ENCODE measurements at places on chromosomes 3 and 15. TPM values are rescaled to one million over a fixed set of nuclear protein-coding genes. Genes with fewer than 3 reads are reported as not detected.

- DNase-seq: peak; percentile 63
These were observed 45.4 kb downstream of the SSR3 start for GRCh38 chr3:156509189-156510174.

GRCh38 chr3:46860017-46860809 is 3.0 kb downstream of the MYL3 start:
- no peak for DNase-seq

GRCh38 chr3:108157273-108157672 is 65.0 kb downstream of the IFT57 start:
- no peak for DNase-seq

GRCh38 chr3:161177991-161178390 is 43.1 kb upstream of the NMD3 start:
- no peak for DNase-seq

GRCh38 chr15:55318588-55319494 is at the start of the genes PIGB and PIGBOS1:
PIGB (plus strand) TSS chr15:55319222; CDS start chr15:55319251, 29 bp downstream.
PIGBOS1 (minus strand) TSS chr15:55319123; CDS start chr15:55317792, 1,331 bp downstream.
- DNase-seq: peak; percentile 85

DNA sequence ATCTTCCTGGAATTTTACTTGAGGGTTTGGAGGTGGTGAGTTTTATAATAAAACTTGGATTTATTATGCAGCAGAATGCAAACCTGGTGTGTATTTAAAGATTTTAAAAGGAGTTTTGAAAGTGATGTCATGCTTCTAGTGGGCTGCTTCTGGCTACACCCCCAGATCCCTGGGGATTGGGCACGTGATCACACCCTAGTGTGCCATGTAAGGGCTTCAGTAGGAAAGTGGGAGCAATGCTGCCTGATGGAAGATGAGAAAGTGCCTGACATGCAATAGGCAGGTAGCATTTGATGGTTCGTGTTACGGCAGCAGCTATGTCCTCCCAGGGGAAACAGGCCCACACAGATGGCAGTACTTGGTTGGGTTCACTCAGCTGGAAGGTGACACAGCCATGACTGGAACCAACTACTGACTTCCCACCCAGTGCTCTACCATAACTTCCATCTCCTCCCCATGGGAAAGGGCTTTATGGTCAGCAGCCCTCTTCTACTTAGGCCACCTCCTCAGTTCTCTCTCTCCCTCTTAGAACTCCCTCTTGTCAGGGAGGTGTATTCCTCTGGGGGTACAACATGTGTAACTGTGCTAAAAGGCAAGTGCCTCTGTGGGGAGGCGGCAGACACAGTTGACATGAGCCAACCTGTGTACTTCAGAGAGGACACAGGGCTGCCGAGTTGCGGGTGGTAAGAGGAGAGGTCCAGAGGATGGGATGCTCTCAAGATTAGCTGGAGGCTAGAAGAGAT is 5.6 kb downstream of the ITPKA start:
- DNase-seq: no peak

GRCh38 chr3:71001303-71001830 is 582.2 kb downstream of the FOXP1 start:
- no peak for DNase-seq

DNA sequence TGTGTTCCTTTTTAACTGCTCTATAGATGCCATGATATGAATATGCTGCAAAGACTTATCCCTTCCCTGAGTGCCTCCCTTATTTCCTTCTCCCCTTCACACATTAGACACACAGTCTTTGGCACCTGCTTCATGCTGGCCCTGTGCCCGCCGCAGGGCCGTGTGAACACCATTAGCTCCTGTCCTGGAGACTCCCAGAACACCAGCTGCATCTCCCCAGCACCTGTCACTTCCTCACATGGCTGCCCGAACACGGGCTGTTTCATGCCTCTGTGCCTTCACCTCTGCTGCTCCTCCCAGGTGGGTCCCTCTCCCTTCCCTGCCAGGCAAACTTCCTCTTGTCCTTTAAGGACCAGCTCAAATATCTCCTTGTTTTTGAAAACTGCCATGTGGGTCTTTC is 40.5 kb upstream of the SEC13 start:
- no peak for DNase-seq

GRCh38 chr15:55007561-55007960 is 189.2 kb downstream of the RSL24D1 start:
- DNase-seq: no peak

DNA sequence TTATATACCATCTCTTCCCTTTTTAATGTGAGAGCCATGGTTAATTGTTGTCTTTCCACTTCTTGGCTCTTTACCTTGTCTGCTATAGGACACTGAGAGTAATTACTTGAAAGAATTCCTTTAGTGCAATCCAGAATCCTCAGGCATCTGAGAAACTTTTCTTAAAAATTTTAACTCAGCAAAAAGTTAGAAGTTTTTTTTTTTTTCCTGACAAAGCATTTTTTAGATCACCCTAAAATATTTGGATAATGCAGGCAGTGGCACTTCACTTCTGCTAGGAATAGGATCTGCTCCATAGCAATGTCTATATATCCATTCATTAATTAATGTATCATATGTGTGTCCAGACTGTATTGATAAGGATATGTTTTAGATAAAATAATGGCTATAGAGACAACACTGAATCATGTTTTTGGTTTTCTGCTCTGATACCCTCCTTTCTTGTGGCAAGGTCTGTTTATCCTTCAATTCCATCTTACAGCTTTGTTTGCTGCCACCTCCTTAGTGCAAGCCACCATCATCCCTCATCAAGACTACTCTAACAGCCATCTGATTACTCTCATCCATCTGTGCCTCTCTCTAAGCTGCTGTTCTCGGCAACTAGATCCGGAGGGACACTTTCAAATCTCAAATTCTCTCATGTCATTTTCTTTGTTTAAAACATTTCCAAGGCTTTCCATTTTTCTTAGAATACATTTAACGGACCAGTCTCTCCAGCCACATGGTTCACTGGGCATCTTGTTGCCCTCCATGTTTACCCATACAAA is 563.5 kb downstream of the EDEM1 start:
- no peak for DNase-seq

- DNase-seq: no peak
These were observed 3.0 kb upstream of the CPEB1 start for GRCh38 chr15:82650046-82650670.

DNA sequence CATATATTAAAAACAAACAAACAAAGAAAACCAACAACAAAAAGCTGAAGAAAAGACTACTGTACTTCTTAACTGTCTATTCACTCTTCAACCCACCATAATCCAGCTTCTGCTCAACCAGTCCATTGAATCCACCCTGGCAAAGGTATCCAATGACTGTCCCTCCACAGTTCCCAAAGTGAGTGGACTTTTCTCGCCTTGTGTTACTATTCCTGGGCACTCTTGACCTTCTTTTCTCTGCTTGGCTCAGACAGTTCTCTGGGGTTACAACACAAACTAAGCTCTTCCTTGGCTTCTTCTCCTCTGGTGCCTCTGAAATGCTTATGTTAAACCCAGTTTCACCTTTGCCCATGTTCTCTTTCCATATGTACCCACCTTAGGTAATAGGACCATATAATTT is 420.2 kb downstream of the PLCL2 start:
- no peak for DNase-seq

GRCh38 chr3:49007771-49008528 is 759 bp downstream of the WDR6 start:
- DNase-seq: peak; percentile 82

DNA sequence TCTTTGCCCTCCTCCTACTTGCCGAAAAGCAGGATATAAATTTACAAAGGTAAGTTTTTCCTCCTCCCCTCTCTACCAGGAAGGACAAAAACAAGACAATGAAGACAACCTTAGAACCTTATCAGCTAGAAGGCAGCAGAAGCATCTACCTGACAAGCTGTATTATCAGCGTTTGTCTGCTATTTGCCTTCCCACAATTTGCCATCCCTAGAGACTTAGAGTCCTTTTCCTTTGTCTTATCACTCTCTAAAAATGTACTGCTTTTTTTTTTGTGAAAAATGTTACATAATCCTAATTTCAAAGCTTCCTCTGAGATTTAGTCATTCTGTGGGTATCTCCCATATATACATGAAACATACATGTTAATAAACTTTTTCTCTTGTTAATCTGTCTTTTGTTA is 176.9 kb upstream of the PROK2 start:
- no peak for DNase-seq

- peak; percentile 81 for DNase-seq
These were observed 48.8 kb downstream of the GLB1 start for GRCh38 chr3:33047842-33048834.

POU1F1 gene
- polyA plus RNA-seq: not detected

SLC9A9 gene
- polyA plus RNA-seq: 34.0 TPM

PLXNB1 gene
- polyA plus RNA-seq: not detected

ABHD5 gene
- 5.3 TPM for polyA plus RNA-seq

Data from CD4-positive, alpha-beta memory T cell (primary cell).